ENCODE measurements at places on chromosomes 11 and 22.

GRCh38 chr11:116932181-116932580 is 94.8 kb upstream of the APOA1 start:
- no peak for DNase-seq

DNA sequence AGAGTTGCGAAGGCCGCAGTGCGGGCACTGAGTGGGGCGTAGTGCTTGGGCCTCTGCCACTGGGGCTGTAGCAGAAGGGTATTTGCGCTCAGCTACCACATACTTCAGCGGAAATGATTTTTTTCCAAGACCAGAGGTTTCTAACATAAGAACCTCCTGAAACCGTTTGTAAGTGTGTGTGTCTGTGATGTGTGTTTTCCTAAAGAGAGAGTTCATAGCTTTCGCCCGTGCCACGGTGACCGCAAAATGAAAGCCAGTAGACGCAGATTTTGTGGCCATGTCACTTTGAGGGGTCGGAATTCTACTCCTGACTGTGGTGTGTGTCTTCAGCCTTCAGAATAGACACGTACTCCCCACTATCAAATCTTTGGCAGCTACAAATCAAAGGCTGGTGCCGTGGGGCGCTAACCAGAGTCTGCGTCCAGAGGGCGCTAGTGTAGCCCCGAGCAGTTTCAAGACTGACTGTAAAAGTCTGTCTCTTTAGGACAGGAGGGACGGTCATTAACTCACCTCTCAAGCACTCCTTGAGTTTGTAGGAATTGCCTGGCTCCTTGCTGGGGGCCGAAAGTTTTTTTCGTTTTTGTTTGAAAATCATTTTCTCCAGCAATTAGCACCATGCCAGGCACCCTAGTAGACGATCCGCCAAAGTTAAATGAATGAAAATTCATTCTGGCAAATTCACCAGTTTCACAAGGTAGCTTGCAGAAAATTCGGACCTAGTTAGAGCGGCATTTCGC is 2.5 kb upstream of the CALCA start:
- DNase-seq: peak; percentile 21

DNA sequence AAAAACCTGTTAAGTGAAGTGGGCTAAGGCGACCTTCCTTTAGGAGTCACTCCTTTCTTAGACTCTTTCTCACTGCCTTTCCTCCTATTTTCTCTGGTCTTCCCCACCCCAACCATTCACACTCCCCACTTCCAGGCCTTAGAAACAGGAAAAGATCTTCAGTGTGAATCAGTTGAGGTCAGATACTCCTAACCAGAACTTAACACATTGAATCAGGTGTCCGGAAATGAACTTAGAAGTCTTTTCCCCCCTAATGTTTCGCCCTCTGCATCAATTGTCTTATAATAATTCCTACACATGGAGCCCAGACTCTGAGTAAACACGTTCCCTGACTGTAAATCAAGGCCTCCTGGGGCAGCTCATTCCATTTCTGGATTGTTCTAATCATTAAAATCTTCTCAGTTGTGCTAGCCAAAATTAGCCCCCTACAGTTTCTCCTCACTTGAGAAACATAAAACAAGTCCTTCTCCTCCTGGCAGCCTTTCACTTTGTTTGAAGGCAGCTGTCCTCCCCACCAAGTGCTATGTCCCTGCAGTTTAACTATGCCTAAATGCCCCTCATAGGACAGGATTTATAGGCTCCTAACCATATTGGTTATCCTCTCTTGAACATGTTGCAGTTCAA is 32.7 kb upstream of the USP47 start:
- no peak for DNase-seq

- peak; percentile 24 for DNase-seq
Measured at GRCh38 chr22:22431271-22432220, 77.0 kb downstream of the ZNF280B start.

DNA sequence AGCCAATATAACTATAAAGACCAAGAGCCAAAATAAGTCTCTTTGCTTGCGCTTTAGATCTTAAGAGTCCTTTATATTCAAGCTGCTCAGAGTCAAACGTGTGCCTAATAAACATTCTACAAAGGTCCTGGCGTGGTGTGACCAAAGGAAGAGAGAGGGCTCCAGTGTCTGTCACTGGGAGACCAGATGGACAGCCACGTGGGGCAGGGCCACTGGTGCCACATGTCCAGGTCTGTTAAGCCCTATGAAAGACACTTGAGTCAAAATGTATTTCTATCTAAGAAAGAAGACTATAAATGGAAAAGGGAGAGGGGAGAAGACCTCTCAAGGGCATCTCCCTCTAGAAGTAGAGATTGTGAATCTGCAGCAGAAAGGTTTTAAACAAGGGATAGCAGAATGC is 32.2 kb upstream of the EHF start:
- DNase-seq: no peak

- peak; percentile 46 for DNase-seq
Measured at GRCh38 chr11:69351460-69351859, 57.5 kb downstream of the MYEOV start.

- peak; percentile 86 for DNase-seq
Measured at GRCh38 chr11:26944866-26945664, 48.8 kb upstream of the FIBIN start.

GRCh38 chr22:49207008-49208003 is 620.4 kb downstream of the BRD1 start:
- DNase-seq: no peak

GRCh38 chr22:20652130-20652529 is 121.8 kb upstream of the SERPIND1 start:
- no peak for DNase-seq

GRCh38 chr22:19687561-19688300 is 26.6 kb upstream of the SEPTIN5 start:
- DNase-seq: no peak

GRCh38 chr11:120499088-120499487 is 12.5 kb upstream of the GRIK4 start:
- DNase-seq: no peak

DNA sequence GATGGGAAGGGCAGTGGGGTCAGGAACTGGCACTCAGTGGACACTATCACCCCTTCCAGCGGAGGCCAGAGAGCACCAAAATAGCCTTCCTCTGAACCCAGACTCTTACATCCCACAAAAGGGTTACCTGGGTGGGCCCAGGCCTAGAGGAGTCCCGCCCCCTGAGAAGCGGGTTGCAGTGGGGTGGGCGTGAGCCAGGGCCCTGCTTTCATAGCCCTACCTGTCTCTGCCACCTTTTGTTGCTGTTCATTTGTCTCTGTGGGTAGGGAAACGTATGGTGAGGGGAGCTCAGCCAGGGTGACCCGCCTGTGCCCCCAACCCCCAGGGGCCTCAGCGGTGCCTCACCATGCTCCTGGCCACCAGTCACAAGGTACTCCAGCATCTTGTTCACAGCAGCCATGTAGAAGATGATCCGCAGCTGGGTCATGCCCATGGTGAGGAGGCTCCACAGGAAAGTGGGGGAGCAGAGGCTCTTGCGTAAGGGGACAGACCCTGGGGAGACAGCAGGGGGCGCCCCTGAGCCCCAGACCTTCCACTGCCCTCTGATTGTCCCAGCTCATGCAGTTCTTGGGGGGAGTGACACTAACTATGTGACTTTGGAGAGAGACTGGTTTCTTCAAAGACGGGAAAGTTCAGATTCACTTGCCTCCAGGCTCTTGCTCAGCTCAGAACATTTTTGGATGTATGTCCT is 24.0 kb downstream of the SLC43A1 start:
- peak; percentile 12 for DNase-seq

DNA sequence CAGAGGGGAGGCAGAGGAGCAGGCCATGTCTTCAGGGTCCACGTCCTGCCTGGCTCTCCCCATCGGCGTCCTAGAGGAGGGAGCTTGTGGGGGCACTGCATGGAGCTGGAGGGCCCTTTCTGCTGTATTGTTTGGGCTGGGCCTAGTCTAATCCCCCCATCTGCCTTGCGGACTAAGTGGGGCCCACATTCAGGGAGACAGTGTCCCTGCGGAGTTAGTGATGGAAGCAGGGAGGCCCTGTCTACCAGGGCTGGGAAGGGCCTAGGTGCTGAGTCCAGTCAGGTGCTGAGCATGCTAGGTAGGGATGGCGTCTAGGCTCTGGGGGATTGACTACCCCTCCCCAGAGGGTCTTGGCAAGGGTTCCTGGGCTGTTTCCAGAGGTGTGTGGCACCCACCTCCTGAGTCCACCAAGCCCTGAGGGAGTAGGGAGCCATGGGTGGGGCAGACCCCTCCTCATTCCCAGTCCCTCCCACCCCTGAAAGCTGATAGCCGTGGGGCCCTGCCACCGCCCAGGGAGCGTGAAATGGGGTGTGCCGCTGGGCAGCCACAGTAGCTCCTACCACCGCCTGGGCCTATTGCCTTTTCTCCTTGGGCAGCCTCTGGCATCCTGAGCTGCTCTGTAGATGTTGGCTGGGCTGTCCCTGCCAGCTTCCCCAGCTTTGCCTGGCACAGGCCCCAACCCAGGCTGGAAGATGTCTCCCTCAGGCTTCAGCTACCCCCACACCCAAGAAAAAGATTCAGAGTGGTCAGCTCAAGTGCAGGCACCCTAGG is 1.9 kb upstream of the POLD4 start:
- DNase-seq: no peak

GRCh38 chr22:31104869-31105268 is 2.5 kb downstream of the SELENOM start:
- no peak for DNase-seq

- DNase-seq: no peak
Measured at GRCh38 chr11:92826136-92826535, 143.3 kb upstream of the MTNR1B start.

GRCh38 chr11:71183878-71184277 is 68.5 kb downstream of the SHANK2 start:
- no peak for DNase-seq

GRCh38 chr11:36558571-36559413 is 9.0 kb upstream of the RAG1 start:
- DNase-seq: no peak

GRCh38 chr22:45689211-45689610 is 17.6 kb downstream of the ATXN10 start:
- DNase-seq: no peak

DNA sequence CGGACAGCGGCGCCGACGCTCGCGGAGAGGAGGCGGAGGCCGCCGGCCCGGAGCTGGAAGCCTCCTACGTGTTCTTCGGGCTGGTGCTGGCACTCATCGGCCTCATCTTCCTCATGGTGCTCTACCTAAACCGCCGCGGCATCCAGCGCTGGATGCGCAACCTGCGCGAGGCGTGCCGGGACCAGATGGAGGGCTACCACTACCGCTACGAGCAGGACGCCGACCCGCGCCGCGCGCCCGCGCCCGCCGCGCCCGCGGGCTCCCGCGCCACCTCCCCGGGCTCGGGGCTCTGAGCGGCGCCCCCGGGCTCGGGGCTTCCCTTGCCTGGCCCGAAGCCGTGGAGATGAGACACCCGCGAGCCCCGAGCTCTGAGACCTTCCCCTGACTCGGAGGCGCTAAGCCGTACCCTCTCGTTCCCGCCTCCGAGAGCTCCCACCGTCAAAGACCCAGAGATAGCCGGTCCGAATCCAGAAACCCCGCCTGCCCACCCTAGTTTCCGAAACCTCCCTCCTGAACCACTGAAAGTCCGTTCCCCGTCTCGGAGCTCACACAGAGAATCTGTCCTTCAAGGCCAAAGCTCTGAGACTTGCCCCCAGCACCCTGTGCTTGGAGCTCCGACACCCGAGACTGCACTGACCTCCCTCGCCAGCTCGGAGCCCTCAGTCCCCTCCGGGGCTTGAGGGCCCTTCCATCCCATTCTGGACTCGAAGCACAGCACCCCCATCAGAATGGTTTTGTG is 1.5 kb downstream of the TPBGL start:
- DNase-seq: no peak

DNA sequence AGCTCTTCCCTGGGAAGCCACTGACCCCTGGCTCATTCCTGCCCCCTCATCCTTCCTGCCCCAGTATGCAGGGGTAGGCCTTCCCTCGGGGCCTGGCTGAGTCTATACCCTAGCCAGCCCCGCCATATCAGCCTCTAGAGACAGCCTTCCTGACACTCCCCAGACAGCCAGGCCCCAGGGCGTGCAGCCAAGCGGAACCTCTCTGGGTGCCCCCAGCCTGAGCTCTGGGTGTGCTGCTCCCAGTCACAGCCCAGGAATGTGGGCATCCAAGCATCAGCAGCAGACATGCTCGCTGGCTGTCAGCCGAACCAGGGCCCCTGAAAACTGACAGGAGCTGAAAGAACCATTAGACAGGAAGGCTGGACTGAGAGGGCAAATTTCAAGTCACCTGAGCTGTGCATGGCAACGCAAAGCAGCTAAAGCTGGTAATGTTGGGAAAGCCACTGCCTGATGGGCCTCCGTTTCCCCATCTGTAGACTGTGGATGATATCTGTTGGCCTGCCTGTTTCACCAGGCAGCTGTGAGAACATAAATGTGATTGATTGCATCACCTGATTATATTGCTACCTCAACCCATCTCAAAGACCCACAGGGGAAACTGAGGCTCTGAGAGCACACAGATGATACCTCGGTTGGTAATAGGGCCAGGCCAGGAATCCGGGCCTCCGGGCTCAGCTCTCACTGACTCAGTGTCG is 93.2 kb downstream of the LRRC32 start:
- peak; percentile 61 for DNase-seq

GRCh38 chr11:108680271-108680670 is 15.4 kb downstream of the DDX10 start:
- no peak for DNase-seq

Data from fibroblast of gingiva (primary cell).